ENCODE measurements at places on chromosomes 11 and 22.

- DNase-seq = no peak
Measured at GRCh38 chr11:66006891-66007176, 4.5 kb downstream of the BANF1 start.

GRCh38 chr11:47127213-47127612 lies 49.5 kb downstream of the ARFGAP2 start:
- DNase-seq = no peak

GRCh38 chr11:15107730-15108515 lies 6.8 kb upstream of the INSC start:
- DNase-seq = no peak

GRCh38 chr11:285021-285893 lies 3.7 kb upstream of the PGGHG start:
- DNase-seq = no peak

GRCh38 chr22:31148953-31149627 lies 8.8 kb upstream of the PLA2G3 start:
- DNase-seq = peak; percentile 79
